ENCODE measurements at places on chromosomes 7 and 10.

DNA sequence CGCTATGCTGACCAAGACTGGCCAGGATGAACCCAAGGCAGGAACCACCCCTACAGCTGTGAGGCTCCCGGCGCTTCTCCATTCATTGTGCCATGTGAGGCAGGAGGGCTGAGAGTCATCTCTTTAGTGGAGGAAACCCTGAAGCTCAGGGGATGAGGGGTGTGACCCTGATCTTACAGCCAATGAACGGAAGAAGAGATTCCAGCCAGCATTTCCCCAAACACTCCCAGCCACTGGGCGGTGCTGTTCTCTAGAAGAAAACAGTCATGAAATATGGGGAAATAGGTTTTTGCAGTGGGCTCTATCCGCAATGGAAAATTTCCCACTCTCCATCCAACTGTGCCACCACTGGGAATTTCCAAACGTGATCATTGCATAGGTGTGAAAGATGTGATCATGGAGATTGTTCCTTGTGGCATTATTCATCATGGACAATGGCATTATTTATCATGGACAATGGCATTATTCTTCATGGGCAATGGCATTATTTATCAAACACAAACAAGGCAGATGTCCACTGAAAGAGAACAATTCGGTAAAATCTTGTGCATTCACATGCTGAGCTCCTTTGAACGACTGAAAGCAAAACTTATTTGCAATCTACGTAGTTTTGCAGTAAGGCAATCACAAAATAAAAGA lies 14.0 kb upstream of the SLC18A2 start:
- DNase-seq: no peak

DNA sequence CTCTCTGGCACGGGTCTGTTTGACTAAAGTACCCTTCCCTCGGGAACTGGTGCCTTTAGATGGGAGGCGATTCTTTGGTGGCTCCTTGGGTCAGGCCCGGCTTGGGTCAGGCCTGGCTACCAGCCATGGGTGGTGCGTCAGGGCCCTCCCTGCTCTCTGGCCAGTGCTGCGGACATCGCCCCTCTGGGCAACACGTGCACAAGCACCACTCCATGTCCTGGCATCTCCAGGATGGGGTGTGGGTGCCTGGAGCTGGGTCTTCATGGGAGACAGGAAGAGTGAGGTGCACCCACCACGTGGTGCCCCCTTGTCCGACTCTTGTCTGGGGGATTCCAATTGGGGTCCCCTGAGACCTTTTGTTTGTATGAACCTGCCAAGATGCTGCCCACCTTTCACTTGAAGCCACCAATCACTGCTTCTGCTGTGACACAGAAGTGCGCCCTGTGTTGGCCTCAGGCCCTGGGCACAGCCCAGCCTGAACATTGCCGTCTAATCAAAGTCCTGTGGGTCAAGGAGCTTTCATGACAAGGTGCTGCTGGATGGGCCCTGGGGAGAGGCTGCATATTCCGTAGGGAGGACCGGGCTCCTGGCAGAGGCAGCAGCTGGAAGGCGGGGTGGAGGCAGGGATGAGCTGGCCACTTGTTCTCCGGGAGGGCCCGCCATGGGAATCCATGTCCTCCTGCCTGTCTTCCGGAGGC lies 11.1 kb upstream of the PWWP2B start:
- no peak for DNase-seq

- DNase-seq: no peak
Observed at GRCh38 chr7:135270577-135271254, 37.1 kb downstream of the STRA8 start.

- DNase-seq: no peak
Observed at GRCh38 chr7:82722946-82723345, 279.4 kb upstream of the CACNA2D1 start.

GRCh38 chr7:48551652-48552051 lies 372.7 kb upstream of the CDC14C start:
- no peak for DNase-seq

Measured in activated CD4-positive, alpha-beta T cell treated with anti-CD3 and anti-CD28 coated beads, Interleukin-2, amount 50 U/mL, for 48 hours (primary cell).